ENCODE measurements at places on chromosomes 16 and 17.

DNA sequence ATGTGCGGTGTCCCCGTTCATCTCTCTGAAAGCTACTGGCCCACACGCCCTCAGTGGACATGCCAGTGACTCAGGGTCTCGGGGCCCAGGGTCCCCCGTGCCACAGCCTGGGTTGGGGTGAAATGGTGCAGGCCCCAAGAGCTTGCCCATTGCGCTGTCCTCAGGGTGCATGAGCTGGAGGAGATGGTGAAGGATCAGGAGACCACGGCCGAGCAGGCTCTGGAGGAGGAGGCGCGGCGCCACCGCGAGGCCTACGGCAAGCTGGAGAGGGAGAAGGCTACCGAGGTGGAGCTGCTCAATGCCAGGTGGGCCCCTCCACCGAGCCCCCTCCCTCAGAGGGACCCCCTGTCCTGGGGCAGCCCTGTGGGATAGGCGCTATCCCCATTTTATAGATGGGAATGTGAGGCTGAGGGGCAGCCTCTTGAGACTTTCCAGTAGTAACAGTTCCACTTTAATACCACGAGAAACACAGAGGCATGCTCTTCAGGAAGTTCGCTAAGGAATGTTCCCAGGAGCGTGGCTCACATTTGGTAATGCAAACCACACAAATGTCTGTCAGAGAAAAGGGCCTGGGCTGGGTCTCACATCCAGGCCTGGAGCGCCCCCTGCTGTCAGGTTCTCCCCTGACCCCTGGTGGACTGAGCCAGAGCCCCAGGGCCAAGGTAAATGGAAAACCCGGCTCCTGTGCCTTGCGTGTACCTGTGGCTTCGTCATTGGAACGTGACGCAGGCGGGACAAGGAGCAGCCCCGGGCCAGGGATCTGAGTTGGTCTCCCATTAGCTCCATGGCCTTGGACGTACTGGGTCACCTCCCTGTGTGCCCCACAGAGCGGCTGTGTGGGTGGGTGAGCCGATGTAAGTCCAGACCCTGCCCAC lies 133.7 kb downstream of the RAB11FIP4 start:
- DNase-seq = peak; percentile 92

GRCh38 chr16:23334950-23335349 lies 32.8 kb downstream of the SCNN1B start:
- DNase-seq = no peak

GRCh38 chr17:15039366-15039765 lies 225.8 kb downstream of the PMP22 start:
- no peak for DNase-seq

GRCh38 chr17:77786740-77787505 lies 171.6 kb upstream of the TNRC6C start:
- no peak for DNase-seq

DNA sequence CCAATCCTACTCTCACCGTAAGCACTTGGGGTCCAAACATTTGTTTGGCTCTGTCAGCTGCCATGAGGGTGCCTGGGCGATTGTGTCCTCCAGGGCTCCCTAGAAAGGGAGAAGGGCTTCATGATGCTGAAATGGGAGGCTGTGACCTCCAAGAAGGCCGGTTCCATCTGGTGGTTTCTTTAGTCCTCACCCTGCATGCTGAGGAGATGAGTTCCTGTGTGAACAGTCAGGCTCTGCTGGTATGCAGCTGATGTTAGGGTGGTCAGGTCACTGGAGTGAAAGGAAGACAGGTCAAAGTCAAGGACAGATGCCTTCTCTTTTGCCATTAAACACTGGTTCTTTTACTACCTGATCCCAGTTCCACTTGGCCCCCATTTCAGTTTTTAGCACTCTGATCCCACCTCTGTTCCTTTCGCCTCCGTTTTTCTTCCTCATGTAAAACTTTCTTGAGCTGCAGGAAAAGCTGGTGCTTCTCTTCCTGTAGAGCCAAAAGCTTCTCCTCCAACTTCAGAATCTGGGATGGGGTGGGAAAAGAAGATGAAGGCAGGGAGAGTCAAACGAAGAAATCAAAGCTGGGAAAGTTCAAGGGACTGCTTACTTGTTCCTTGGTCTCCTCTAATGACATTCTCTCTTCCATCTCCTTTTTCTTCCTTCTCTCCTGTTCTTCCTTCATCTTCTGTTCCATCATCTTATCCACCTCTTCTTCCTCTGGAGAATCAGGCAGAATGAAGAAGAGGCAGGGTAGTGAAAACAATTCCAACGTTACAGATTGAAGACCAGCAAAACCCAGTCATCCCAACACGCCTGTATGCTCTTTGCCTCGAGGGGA lies 1.1 kb downstream of the GPS2 start:
- no peak for DNase-seq

DNA sequence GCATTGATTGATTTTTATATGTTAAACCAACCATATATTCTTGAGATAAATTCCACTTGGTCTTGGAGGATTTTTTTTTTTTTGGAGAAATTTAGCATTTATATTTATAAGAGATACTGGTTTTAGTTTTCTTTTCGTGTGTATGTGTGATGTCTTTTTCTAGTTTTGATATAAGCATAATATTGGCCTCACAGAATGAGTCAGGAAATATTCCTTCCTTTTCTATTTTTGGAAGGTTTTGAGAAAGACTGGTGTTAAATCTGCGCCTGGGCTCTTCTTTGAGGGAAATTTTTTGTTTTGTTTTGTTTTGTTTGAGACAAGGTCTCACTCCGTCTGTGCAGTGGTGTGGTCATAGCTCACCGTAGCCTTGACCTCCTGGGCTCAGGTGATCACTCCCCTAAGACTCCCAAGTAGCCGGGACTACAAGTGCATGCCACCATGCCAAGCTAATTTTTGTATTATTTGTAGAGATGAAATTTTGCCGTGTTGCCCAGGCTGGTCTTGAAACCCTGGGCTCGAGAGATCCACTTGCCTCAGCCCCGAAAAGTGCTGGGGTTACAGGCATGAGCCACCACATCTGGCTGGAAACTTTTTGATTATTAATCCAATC lies 28.8 kb upstream of the CCL22 start:
- no peak for DNase-seq

GRCh38 chr16:81179219-81179618 lies 59.3 kb upstream of the BCO1 start:
- DNase-seq = no peak

GRCh38 chr17:51423421-51424160 lies 163.2 kb downstream of the UTP18 start:
- no peak for DNase-seq

- DNase-seq = peak; percentile 20
Observed at GRCh38 chr17:4142107-4142900, 526 bp downstream of the ZZEF1 start.

- no peak for DNase-seq
Observed at GRCh38 chr16:57178793-57179212, 7.0 kb downstream of the PSME3IP1 start.

GRCh38 chr17:80799538-80800480 lies 191.8 kb upstream of the CHMP6 start:
- DNase-seq = no peak

- no peak for DNase-seq
Observed at GRCh38 chr16:35711435-35711834, 2252.0 kb downstream of the TP53TG3F start.

All from activated CD4-positive, alpha-beta T cell treated with anti-CD3 and anti-CD28 coated beads for 4 hours (primary cell).